ENCODE measurements at places on chromosomes 3 and 15.

DNA sequence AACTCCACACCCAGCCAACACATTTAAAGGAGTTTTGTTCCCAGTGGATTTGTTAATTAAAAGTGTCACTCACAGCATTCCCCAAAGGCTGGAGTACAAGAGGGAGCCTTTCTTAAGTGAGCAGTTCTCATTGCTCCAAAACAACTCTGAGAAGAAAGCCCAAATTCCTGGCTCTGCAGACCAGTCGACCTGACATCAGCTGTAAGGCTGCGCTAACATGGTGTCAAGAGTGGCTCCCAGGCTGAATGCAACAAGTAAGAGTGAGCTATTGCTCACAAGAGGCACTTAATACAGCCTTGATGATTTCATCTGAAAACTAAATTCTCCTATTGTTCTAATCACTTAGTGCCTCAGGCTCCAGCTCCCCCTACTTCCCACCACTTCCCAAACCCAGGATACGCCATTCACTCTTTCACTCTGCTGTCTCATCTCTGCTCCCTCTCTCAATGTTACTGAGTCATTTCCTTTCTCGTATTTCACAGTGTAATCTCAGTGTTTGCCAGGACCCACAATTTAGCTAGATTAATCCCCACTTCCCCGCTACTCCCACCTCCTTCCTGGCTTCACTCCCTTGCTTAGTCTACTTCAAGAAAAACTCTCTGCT is 81.8 kb downstream of the WWTR1 start:
- DNase-seq = peak; percentile 52

DNA sequence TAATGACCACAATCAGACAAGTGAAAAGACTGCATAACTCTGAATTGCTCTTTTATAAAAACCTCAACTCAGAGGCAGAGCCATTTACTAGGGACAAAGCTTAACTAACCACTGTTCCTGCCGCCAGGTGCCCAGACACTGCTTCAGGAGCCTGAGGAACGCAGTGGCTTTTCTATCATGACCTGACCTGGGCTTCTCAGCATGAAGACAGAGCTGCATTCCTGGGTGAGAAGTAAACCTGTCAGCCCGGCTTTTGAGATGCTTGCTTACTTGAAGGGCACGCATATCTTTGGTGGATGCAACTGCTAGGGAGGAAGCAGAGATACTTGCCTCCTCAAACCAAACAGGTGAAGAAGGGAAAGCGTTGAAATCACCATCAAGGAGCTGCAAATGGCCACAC is 7.9 kb downstream of the LRRC31 start:
- no peak for DNase-seq

GRCh38 chr3:26084629-26085028 is 294.7 kb downstream of the OXSM start:
- no peak for DNase-seq

DNA sequence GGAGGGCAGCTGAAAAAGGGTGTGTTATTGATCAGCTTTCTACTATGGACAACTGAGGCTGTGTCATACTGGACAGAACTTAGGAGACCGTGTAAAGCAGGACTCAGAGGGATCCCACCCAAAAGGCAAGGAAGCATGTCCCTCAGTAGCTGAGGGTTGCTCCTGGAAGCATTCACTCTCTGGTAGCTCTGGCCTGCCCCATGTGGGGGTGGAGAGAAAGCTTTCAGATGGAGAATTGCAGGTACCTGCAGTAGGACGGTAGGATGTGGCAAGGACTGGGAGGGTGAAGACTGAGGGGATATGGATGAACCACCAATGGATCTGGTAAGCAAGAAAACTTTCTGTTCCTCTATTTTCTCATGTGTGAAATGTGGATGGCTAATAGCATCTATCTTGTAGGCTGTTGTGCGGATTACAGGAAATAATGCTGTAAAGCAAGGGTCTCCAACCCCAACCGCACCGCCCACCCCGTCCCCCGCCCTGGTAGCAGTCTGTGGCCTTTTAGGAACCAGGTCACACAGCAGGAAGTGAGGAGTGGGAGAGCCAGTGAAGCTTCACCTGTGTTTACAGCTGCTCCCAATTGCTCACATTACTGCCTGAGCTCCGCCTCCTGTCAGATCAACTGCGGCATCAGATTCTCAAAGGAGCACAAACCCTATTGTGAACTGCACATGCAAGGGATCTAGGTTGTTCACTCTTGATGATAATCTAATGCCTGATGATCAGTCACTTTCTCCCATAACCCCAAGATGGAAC is 157.7 kb upstream of the PROK2 start:
- DNase-seq = peak; percentile 17

DNA sequence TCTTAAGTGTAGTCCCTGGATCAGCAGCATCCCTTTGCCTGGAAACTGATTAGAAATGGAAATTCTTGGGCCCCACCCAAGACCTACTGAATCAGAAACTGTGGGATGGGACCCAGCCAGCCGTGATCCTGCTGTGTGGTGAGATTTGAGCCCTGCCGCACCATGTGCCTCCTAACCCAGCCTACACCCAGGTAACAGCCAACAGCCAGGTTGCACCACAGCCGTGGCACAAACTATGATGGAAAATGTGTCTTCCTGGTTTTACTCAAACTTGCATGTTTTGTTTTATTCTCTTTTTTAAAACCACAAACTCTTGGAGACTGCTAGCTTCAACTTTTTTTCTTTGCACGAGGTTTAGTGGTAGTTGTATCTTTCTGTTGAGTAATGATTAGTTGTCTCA is 2.6 kb downstream of the LIMD1 start:
- DNase-seq = no peak

DNA sequence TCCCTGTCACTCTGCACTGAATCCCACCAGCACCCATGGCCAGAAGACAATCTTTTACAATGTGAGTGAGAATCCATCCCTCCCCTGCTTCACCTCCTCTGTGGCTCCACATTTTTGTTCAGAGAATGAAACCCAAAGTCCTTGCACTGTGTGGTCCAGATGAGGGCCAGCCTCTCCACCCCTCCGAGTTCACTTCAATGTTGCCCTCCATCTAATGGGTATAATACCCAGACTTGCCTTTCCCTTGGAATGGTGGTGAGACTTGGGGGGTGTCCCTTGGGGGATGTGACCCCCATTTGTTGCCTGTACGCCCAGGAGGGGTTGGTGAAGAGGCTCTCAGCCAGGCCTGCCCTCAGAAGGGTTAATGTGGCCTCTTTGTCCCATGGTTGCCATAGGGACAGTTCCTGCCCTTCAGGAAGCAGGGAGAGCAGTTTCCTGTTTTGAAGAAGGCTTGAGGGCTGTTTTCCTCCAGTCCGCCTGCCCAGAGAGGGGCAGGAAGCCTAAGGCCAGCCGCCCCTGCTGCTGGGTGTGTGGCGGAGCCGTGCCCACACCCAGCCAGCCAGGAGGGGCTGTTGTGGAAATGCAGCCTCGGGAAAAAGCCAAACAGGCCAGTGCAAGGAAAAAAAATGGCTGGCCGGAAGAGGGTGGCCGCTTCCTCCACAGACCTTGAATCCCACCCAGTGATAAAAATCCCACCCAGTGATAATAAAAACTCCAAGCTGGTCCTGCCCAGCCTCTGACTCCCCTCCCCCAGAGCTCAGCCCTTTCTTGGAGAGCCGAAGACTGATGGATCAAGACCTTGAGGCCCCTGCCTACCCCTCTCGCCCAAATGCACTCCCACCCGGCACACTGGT is 14.6 kb upstream of the FGD5 start:
- no peak for DNase-seq

GRCh38 chr3:32334675-32335074 is 57.0 kb upstream of the CMTM7 start:
- DNase-seq = no peak

DNA sequence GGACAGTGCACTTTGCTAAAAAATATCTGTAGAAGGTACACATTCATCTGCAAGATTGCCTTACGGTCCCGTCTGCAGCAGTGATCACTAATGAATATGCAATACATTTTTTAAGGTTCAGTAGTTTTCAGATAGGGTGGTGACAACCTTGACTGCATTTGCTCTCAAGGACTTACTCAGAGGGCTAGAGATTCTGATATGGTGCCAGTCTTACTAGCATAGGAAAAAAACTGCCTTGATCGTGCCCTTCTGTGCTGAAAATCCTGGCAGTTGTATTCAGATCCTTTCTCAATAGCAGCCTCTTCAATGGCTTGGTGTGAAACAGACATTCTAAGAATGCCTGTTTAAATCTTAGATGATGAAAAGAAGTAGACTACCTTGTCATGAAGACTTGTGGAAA is 411.9 kb upstream of the CCDC54 start:
- DNase-seq = no peak
